Sigmoid colon (tissue), 7 donors: ENCODE measurements at places on chromosomes 7 and 10. TPM values are rescaled to one million over a fixed set of nuclear protein-coding genes. Genes with fewer than 3 reads are reported as not detected.

- peak; percentile 86 for DNase-seq
Measured at GRCh38 chr7:121003986-121004685, 15.6 kb downstream of the CPED1 start.

DNA sequence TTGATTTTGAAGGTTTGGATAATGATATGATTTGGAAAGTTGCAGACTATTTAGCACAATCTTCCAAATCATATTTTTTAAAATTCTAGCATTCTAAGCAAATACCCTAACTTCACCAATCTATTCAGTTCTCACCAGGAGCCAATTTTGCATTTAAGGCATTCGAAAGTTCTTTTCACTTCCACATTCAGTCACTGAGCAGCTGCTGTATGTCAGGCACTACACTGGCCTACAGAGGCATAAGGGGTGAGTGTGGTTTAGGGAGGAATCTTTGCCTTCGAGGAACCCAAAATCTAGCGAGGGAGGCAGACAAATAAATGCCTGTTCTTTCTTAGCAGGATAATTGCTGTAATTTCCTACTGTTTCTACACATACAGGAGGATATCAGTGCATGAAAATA is 10.7 kb upstream of the UCN3 start:
- DNase-seq, result no peak

DNA sequence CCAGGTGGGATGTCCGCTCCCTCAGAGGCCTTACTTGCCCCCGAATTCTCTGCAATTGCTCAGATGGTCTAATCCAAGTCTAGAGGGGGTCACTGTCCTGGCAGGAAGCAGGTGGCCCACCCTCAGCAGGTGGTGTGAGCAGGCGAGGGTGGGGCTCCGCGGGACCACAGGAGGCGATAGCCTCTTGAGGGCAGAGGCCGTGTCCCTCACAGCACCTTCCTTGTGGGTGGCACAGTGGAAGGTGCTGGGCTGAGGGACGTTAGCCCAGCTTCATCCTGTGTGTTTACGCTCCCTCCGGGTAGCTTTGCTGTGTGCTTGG is 38.3 kb upstream of the INPP5A start:
- DNase-seq, result no peak

DNA sequence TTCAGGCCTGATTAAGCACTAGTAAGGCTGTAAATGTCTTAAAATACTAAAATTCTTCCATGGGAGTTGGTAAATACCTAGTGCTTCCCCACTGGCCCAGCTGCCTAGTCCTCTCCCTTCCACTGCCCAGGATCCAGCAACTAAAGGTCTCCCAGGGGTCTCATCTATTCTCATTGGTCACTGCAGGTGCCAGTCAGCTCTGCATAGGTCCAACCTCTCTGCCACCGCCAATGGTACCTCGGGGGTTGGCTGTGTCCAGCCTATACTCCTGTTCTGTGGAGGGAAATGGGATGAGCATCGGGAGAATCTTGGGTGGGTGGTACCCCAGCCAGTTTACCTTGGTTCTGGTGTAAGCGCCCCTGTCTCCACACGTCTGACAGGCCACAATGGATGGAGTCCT is 6.1 kb upstream of the CREB5 start:
- DNase-seq, result no peak

The PRKRIP1 gene
- total RNA-seq, result 25.8 TPM

The IRF5 gene
- 6.0 TPM for total RNA-seq
